ENCODE measurements at places on chromosomes 4 and X.

DNA sequence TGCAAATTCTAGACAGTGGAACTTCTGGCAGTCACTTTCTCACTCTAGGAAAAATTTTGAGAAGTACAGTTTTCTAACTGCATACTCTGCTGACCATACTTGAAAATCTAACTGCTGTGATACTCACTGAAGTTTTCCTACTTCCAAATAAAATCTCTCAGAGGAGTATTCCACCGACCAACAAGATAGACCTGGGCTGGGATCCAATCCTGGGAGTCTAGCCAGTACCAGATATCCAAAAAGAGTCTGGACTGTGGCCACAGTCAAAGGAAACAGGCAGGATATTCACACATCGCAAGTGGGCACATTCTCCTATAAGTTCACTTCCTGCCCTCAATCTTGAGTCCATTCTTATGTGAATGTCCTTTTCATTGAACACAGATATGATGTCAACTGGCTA, 1138.7 kb upstream of the PCDH7 start:
- no peak for DNase-seq

DNA sequence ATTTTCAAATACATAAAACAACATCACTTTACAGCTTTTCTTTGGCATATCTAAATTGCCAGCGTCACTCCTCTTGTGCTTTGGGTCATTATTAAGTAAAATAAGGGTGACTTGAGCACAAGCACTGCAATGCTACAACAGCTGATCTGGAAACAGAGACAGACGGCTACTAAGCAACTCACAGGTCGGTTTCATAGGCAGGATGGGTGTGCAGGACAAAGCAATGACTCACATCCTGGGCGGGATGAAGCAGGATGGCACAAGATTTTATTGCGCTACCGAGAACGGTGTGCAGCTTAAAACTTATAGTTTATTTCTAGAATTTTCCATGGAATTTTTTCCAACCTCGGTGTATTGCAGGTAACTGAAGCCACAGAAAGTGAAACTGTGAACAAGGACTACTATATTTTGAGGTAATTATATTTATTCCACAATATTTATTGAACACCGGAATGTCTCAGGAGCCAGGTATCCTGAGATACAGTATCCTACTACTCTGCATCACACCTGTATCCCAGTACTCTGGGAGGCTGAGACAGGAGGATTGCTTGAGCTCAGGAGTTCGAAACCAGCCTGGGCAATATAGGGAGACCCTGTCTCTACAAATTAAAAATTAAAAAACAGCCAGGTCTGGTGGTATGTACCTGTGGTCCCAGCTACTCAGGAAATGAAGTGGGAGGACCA, 215.5 kb downstream of the APBB2 start:
- DNase-seq, result no peak

- peak; percentile 61 for DNase-seq
These were observed 19.9 kb downstream of the SH3BP2 start for GRCh38 chr4:2812612-2813354.

DNA sequence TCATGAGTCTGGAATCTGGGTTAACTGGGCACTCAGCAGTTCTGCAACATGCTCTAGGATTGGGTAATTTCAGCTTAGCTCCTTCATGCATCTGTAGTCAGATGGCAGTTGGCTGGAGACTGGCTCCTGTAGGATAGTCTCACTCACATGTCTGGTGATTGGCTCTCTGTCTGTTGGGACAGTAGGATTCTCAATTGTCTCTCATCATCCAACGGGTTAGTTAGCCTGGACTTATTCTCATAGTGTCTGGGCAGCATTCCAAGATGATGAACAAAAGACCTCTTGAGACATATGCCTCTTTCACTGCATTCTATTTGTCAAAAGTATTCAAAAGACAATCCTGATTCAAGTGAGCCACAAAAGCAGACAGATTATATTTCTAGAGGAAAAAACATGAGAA, 795.6 kb upstream of the GALNTL6 start:
- DNase-seq, result no peak

DNA sequence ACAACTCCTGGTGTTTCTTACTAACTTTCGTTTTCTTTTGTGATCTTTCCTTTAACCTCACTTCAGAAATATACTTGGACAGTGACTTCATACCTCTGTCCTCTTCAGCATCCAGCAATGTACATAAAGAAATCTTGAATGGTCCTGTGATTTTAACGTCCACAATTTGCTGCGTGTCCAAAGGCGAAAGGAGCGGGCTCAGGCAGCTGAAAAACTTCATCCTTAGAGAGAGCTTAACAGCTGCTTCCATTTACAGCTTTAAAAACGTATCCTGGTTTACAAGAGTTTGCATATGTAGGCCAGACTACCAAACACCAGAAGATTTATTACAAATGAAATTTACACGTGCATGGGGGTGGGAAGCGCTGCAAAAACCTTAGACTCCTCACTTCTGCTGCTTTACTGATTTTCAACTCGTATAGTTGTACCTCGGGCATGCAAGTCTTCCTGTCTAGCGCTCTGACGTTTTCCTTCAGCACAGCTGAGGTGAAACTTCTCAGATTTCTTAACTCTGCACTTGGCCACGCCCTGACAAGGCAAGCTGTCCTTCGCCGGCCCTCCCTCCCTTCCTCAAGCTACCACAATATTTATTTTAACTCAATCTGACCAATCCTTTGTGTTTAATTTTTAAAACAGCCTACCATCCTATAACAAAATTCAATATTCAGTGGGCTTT, 406.4 kb downstream of the FAM47A start:
- no peak for DNase-seq

DNA sequence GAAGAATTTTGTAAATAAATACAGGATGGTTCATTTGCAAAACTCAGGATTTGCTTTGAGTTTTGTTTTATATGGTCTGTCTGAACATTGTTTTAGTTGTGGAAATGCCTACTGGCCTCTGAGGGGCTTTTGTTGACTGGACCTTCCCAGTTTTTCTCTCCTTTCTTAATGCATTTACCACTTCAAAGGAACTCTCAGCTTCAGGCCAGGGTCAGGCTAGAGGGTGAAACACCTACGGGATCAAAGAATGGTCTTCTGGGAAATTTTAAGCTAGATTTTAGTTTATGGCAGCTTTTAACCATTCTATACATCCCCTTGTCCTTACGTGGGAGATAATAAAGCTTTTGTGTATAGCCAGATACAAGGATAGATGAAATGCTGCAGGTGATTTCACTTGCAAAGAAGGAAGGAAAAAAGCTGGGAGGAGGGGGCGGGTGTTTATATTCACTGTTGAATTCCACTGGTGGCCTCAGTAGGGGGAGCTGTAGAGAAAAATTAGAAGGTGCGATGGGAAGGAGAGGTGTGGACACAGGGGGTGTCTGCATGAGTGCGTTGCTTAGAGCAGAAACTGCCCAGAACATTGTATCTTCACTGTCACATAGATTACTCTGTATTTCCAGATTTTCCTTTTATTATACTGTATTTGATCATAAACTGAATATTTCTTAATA, 151.8 kb downstream of the TSPAN5 start:
- peak; percentile 17 for DNase-seq
